Germinal center (tissue), 1 donor: ENCODE measurements at places on chromosomes 13 and 19.
A peak's percentile ranks its signal among the peaks of the same experiment; 100 is the strongest.

- DNase-seq, result no peak
These were observed 7.3 kb downstream of the KLK8 start for GRCh38 chr19:50994129-50994528.

DNA sequence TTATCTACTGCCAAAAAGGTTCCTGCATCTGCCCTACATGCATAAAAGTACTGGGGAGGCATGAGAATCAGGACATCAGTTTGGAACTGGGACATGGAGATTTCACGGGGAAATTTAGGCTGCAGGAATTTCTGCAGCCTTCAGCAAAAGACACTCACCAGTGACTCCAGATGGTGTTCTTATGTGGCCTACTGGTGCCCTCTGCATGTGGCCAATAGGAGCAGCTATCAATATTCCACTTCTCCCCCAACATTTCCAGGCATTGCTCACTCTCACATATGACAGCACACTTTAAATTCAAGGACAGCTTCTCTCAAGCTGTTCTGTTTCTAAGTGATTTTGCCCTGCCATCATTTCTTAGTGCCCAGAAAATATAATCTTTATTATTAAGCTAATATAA, 570.5 kb upstream of the ARGLU1 start:
- DNase-seq, result no peak

GRCh38 chr13:91347996-91348905, 764 bp downstream of the MIR17HG start:
- peak; percentile 80 for DNase-seq

GRCh38 chr13:28942906-28943305, 122.8 kb downstream of the MTUS2 start:
- no peak for DNase-seq

DNA sequence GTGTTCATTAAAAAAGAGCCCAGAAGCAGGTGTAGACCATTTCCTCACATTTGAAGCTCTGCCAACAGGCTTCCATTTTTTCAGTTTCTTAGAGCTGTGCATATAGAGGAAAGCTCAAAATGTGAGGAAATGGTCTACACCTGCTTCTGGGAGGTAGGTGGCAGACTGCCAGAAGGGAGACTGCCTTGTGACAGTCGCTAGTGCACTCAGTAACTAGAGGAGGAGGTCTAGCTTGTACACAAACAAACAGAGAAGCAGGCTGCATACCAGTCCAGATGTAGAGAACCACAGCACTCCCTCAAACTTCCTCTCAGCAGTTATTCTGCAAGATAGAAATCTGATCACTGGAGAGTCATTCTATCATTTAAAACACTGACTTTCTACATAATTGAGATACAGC, 800.2 kb downstream of the EFNB2 start:
- DNase-seq, result no peak

- no peak for DNase-seq
These were observed 1368.7 kb downstream of the UQCRFS1 start for GRCh38 chr19:27844261-27844660.

DNA sequence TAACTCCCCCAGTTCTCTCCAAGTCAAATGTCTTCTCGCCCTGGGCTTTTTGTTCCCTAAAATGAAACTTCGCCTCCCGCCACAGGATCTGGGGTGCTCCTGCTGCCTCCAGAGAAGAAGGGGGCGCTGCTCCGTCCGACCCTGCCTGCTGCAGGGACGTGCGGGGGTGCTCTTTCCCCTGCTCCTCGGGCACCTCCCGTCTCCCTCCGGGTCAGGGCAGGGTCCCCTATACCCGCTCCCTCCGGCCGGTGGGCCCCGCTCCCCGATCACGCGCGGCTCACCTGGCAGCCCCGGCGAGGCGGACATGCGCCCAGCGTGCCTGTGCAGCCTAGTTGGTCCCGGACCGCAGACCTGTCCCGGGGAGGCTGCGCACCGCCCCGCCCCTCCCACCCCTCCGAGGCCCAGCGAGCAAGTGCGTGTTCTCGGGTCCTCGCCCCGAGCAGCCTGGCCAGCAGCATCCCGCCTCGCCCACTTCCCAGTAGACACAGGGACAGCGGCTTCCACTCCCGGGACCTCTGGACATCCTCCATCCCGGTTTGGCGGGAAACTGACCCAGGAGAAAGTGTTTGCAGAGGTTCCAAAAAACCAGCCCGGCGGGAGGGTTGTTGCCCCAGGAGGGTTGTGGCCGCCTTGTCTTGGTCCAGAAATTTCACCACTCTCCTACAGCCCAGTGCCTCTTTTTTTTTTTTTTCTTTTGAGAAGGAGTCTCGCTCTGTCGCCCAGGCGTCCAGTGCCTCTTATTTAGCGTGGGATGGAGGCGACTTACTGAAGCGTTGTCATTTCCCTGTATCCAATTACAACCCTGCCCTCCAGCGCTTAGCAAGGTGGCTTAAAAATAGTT, at the start of gene OXGR1:
Gene OXGR1, minus strand, starts transcription at position 460 of the 841 bp plus-strand sequence. CDS start 6,717 bp downstream, outside the sequence.
- DNase-seq, result peak; percentile 5

- peak; percentile 28 for DNase-seq
These were observed 221.7 kb downstream of the KCNRG start for GRCh38 chr13:50236898-50237318.

- DNase-seq, result no peak
These were observed 7.5 kb downstream of the GAMT start for GRCh38 chr19:1393841-1394240.

DNA sequence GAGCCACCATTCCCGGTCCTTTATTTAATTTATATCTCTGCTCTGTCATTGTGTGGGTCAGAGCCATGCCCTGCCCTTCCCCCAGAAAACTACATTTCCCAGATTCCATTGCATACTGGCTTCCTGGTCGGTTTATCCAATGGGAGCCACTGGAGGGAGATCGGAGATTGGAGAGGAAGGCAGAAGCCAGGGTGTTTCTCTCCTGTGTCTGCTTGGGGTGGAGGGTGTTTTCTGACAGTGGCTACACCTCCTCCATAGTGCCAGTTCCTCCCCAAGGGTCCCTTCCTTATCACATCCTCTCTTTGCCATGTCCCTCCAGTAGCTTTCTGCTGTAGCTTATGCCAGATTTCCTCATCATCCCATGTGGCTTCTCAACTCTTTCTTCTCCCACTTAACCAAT, 19.0 kb downstream of the OLFM2 start:
- DNase-seq, result no peak

DNA sequence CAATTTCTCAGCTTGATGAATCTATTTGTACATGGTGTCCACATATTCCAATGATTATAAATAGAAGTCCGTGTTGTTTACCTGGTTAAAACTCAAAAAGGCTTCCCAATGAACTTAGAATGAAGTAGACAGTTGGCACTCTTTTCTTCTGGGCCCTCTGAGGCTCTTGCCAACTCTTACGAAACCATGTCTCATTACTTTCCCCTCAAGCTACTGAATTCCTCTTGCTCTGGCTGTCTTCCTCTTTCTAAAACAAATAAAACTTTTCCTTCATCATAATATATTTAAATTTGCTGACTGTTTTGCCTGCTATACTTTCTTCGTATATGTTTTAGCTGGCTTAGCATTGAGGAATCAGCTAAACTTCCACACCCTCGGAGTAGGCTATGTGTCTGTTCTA, 139.7 kb downstream of the SLITRK6 start:
- no peak for DNase-seq

- DNase-seq, result no peak
These were observed 27.7 kb upstream of the MCF2L start for GRCh38 chr13:112941349-112941748.

DNA sequence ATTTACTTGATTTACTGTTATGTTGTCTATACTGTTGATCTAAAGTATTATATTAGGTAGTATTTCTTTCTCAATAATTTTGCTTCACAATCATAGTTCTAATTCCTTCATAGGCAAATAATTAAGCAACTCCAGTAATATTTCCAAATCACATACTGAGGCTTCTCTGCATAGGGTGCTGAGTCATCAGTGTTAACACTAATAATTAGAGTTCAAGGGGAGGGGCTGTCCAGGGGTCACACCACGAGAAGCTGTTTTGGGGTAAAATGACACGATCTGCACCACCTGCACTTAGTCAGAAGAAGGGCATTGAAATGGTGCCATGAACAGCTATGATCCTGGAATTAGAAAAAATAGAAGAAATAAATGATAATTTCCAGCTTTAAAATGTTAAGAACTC, 1230.9 kb upstream of the SLC10A2 start:
- DNase-seq, result no peak

DNA sequence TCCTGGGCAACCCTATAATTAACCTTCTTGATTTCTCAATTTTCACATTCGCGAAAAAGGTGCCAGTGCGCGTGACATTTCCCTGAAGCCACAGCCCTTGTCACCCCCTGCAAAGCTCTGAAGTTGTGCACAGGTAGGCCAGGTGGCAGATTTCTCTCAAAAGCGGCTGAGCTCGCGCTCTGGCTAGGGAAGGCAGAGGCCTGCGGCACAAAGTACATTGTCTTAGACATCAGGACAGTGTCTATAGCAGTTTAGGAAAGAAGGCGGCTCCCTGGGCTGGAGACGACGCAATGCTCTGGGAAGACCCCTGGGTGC, 42.9 kb upstream of the ZNF14 start:
- DNase-seq, result no peak

DNA sequence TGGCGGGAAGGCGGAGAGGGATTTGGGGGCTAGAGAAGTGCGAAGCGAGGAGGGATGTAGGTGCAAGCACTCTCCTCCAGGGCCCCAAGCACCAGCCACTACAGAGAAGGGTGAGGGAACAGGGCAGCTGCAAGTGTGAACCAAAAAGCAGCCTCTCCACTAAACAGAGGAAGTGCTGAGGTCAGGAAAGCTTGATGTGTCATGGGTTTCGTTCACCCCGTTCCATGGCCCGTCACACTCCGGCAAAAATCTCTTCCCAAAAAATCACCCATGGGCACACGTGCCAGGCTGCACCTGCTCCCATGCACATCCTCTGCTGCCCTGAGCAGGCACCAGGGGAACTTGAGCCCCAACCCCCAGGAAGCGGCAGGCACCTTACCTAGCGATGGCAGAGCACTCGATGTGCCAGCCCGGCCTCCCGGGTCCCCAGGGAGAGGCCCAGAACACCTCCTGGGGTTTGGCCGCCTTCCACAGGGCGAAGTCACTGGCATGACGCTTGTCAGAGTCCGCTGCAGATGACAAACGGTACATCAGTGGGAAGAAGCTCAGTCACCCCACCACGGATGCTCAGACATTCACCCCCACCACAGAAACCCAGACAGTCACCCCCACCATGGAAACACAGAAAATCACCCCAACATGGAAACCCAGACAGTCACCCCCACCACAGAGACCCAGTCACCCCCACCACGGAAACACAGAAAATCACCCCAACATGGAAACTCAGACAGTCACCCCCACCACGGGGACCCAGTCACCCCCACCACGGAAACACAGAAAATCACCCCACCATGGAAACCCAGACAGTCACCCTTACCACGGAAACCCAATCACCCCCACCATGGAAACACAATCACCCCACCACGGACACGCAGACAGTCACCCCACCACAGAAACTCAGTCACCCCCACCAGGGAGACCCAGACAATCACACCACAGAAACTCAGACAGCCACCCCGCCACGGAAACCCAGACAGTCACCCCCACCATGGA, 29.0 kb downstream of the CARS2 start:
- peak; percentile 76 for DNase-seq

GRCh38 chr19:344625-345319, at the start of gene MIER2:
Gene MIER2, minus strand, starts transcription at chr19:344796. Its CDS starts 14 bp downstream, at chr19:344782.
- peak; percentile 98 for DNase-seq

DNA sequence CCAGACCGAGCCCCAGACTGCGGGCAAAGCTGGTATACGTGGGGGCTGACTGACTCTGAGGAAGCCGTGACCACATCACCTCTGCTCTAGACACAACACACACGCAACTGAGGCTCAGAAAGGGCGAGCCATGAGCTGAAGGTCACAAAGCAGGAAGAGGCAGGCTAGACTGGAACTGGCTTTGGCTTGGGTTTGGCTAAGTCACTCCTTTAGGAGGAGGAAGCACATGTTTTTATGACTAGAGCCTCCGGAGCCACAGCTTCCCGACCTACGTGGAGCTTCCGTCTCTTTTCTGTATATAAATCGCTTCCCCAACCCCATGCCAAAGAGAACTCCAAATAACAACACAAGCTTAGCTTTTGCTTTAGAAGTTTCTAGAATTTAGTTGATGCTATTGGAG, 48.0 kb downstream of the RFX2 start:
- no peak for DNase-seq

- no peak for DNase-seq
These were observed 1117.1 kb upstream of the PCDH9 start for GRCh38 chr13:68347220-68347619.

DNA sequence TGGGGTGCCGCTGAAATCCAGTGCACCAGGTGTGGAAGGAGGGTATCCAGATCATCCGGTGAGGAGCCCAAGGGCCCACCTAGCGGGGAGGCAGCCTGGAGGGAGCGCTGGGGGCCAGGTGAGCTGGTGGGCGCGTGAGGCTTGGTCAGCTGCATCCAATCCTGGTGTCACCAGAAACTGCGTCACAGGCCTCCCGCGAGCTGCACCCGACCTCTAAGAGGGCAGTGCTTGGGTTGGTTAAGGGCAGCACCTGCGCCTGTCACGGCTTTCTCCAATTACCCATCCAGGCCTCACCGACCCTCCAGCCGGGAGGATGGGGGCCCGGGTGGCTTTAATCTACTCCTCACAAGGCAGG, 284 bp downstream of the RNF17 start:
- no peak for DNase-seq

GRCh38 chr19:43464134-43464775, 1.2 kb downstream of the LYPD3 start:
- DNase-seq, result peak; percentile 81

GRCh38 chr19:13404236-13404635, 102.0 kb downstream of the CACNA1A start:
- DNase-seq, result no peak

DNA sequence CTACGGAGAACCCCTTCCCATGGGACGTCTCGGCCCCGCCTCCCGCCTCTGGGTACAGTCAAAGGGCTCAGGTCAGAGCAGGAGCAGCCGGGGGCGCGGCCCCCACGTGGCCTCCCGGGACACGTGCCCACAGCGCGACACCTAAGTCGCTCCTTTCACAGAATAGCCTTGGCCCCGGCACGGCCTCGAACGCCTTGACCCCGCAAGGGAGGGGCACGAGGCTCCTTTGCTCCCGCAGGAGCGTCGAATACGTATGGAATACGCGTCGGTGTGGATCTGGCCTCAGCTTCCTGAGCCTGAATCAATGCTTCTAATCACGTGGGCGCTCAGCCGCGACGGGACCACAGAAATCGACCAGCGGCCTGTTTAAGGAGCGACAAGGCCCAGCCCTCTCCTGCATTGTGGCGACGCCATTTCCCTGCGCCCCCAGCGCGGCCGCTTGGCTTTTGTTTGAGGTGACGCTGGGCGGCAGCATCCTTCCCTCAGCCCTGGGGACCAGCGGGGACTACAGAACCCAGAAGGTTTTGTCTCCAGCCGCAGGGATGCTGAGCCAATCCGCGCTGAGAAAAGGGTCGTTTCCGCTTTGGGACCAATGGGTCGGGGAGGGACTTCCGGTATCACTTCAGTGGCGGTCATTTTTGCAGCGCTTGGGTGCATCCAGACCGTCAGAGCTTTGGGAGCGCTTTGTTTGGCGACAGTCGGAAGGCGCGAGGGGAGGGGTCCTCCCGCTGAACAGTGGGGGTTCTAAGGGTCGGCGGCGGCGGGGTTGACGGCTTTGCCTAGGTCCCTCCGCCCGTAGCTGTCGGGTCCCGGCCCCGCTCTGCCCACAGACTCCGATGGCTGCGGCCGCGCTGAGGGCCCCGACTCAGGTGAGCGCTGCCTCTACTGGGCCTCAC, at the start of gene ZIK1:
Gene ZIK1, plus strand, starts transcription at position 625 of the 896 bp plus-strand sequence. Its CDS starts 212 bp downstream, at position 837.
- peak; percentile 98 for DNase-seq
